ENCODE measurements at places on chromosomes 5 and 9. TPM values are rescaled to one million over a fixed set of nuclear protein-coding genes. Genes with fewer than 3 reads are reported as not detected.

The CARTPT gene
- not detected for total RNA-seq

The MED22 gene
- 18.1 TPM for total RNA-seq

DNA sequence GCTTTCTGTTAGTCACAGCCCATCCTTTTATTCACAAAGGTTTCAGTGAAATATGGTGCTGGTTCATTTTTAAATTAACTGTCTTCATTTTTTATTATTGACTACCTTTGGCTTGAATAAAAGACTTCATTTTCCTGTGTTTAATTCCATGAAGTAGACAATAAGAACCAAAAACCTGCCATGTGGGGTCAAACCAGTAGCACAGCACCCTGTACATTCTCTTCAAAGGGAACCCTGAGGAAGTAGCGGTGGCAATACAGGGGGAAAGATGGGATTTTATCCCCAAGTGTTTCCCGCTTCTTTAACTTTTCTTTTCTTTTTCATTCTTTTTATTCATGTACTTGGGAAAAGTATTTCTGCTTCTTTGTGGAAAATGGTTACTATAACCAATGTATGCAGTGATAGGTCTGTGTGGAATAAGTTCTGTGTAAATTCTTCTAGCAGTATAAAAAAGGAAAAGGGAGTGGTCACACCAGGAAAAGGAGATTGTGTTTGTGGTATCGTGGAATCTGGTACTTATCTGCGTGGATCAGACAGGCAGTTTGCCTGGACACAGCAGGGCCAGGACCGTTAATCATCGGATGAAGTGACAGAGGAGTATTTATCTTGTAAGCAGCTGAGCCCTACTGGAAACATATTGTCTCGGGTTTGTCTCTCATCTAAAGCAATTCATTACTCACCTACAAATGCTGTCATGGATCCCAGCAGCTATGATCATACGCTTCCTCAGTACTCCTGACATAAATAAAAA, 94.2 kb downstream of the PPIC start:
- no peak for DNase-seq

The SPATA31E1 gene
- total RNA-seq, result not detected

GRCh38 chr5:10393491-10393890, 40.0 kb downstream of the MARCHF6 start:
- no peak for DNase-seq

The UBE2QL1 gene
- 14.0 TPM for total RNA-seq

GRCh38 chr9:111604054-111604615, 4.7 kb upstream of the PTGR1 start:
- no peak for DNase-seq

Measured in heart right ventricle (tissue), 16 donors.